Neural progenitor cell (in vitro differentiated cells): ENCODE measurements at places on chromosomes 5 and 9.

- DNase-seq = no peak
Observed at GRCh38 chr5:39532511-39532910, 107.7 kb upstream of the DAB2 start.

DNA sequence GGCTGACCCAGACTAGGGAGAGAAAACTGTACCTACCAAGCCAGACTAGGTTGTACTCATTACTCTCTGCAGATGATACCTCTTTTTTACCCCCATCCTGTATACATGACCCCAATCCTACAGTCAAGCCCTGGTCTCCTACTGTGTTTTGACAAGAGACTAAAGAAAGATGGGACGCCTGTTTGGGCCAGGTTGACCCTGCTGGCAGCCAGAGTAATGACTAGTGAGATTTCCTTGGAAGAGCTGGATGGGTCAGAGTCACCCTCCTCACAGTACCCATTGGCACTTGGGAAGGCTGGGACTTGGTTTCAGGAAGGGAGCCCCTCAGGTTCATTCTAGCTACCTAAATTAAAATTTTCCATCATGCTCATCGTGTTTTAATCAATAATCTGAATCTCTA lies 89.7 kb upstream of the NR4A3 start:
- DNase-seq = no peak

GRCh38 chr5:166906991-166907713 lies 1384.3 kb upstream of the WWC1 start:
- DNase-seq = no peak

- no peak for DNase-seq
Observed at GRCh38 chr5:1104327-1105006, 7.4 kb downstream of the SLC12A7 start.

- DNase-seq = peak; percentile 86
Observed at GRCh38 chr5:103562453-103563157, at the start of gene NUDT12. Gene NUDT12 (minus strand): TSS chr5:103562789. CDS start chr5:103560248, 2,541 bp downstream.

DNA sequence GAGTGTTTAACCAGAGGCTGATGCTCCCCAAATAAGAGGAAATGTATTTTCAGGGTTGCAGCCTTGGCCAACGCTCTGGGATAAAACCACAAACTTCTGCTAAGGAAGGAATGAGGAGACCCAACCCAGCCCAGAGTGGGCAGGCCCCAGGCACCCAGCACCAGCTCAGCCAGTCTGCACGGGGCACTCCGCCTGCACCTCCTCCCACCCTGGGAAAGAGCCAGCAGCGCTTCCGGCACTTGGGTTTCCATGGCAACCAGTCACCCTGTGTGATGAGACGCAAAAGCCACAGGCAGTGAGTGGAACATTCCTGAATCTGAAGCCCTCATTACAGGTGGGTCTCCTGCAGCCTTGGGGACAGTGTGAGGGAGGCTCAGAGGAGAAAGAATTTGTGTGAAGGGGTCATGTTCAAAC lies 85.2 kb upstream of the ZBTB43 start:
- peak; percentile 95 for DNase-seq

GRCh38 chr5:127574852-127575679 lies 57.6 kb downstream of the PRRC1 start:
- no peak for DNase-seq

DNA sequence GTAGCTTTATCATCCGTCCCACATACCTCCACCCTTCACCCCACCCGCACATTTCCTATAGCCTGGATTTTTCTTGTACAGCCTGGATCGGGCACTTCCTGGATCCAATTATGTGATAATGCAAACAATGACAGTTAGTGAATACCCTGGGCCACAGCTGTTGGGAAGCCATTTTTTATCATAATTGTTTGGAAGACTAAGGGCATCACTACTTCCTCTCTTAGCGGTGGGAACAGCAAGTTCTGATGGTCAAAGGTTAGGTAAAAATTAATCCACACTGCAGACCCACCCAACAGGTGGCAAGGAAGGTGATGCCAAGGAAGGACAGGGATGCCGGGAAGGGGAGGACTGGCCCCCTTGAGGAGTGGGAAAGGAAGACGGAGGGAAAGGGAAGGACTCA lies 183.7 kb downstream of the SAXO1 start:
- no peak for DNase-seq

DNA sequence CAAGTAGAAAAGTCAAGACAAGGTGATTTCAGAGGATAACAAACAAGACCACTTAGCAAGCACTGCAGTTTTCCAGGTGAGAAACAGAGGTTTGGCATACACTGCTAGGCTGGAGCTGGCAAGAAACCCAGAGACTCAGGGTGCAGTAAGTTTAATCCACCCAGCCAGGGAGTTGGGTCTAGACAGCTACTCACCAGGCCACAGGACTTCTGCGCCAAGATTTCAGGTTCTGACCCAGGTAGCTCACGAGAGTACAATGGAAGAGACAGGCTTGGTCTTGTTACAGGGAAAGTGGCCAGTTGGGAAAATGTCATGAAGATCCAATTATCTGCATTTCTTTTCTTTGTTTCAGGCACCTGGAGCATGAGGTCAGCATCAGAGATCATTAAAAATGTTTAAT lies 9.8 kb downstream of the SMIM23 start:
- DNase-seq = no peak

- no peak for DNase-seq
Observed at GRCh38 chr9:21688108-21689102, 114.0 kb upstream of the MTAP start.

GRCh38 chr5:138666226-138666742 lies 86.9 kb upstream of the CTNNA1 start:
- DNase-seq = no peak
